ENCODE measurements at places on chromosomes 3 and 15. TPM values are rescaled to one million over a fixed set of nuclear protein-coding genes. Genes with fewer than 3 reads are reported as not detected.

DNA sequence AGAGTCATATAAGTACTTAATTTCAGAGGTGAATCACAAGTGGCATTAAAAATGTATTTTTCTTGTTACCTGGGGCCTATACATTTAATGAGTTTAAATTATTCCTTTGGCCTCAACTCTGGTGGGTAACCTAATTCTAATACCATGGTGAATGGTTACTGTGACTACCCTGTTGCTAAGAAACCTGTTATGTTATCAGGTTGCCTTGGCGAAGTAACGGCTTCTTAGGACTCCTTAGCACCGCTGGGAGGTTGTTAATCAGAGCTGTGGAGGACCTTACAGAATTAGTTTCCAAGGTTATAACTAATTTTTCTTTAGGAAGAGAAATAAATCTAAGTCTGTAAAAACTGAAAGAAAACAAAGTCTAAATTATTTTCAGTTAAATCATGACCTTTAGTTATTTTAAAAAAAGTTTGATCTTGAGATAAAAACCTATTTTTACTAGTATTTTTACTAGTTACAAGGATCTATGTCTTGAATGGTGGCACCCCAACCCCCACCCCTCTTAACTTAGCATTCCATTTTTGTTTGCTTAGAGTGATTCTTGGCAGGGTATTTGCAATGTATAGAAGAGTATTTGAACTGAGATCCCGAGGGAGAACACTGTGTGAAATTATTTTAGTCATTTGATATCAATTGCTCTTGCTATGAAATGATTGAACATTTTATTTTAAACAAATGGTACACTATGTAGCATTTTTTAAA is 155.5 kb downstream of the FNDC3B start:
- no peak overlapping the region for H3K27ac ChIP-seq
- H3K4me1 ChIP-seq, result peaks cover 23% of the 10 kb centered on the region
- H3K4me3 ChIP-seq, result no peak overlapping the region
- peak; percentile 45 for DNase-seq

The CD200 gene
- total RNA-seq, result 2.0 TPM

GRCh38 chr3:143859465-143860203 is 11.4 kb upstream of the SLC9A9 start:
- no peaks in the 10 kb centered on the region for H3K27me3 ChIP-seq
- H3K27ac ChIP-seq, result no peak overlapping the region
- H3K4me1 ChIP-seq, result no peaks in the 10 kb centered on the region
- no peaks in the 10 kb centered on the region for H3K36me3 ChIP-seq
- no peak for DNase-seq

GRCh38 chr15:89414571-89414970 is 79.9 kb upstream of the POLG start:
- no peak for DNase-seq
- H3K4me3 ChIP-seq, result no peak overlapping the region
- H3K4me1 ChIP-seq, result peaks cover 23% of the 10 kb centered on the region
- H3K27me3 ChIP-seq, result no peaks in the 10 kb centered on the region
- H3K36me3 ChIP-seq, result no peaks in the 10 kb centered on the region
- no peak overlapping the region for H3K27ac ChIP-seq

GRCh38 chr3:13839253-13839652 is 40.6 kb downstream of the WNT7A start:
- H3K27ac ChIP-seq, result no peak overlapping the region
- DNase-seq, result no peak
- no peak overlapping the region for H3K4me3 ChIP-seq
- H3K4me1 ChIP-seq, result no peaks in the 10 kb centered on the region
- H3K27me3 ChIP-seq, result no peaks in the 10 kb centered on the region
- no peaks in the 10 kb centered on the region for H3K36me3 ChIP-seq

- no peak for DNase-seq
- peaks cover 67% of the 10 kb centered on the region for H3K4me1 ChIP-seq
- no peaks in the 10 kb centered on the region for H3K36me3 ChIP-seq
- no peak overlapping the region for H3K4me3 ChIP-seq
- no peaks in the 10 kb centered on the region for H3K27me3 ChIP-seq
Observed at GRCh38 chr3:172097585-172097984, 58.2 kb downstream of the FNDC3B start.
